MCF 10A (cell line): ENCODE measurements at places on chromosomes 1 and 21.

DNA sequence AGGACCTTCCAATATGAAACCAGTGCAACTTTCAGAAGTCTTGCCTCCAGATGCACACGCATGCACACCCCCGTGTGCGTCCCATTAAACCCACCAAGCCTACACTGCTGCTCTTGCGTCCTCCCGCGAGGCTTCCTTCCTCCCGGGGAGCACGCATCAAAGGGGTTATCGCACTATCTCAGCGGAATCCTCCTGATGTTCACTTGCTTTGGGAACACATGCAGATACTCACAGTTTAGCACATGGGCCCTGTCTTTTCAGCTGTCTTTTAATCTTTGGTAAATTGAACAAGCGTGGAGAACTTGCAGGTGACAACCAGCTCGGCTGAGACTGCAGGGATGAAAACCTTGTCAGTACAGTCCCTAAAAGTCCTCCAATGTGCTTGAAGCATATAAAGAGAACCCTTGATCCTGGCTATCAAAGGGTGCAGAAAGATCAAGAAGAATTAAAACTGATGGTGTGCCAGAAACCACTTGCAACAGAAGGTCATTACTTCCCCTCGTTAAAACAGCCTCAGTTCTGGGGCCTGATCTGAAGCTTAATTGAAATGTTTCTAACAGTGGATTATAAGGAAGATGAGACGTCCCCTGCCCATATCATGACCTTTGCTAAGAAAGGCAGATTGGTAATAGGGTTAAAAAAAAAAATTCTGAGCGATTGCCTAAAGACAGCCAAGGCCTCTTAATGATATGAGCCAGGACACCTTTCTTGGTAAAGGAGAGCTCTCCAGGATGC is 149.4 kb upstream of the LMO4 start:
- no peak for DNase-seq

GRCh38 chr1:11417162-11417561 is 61.8 kb upstream of the DISP3 start:
- DNase-seq, result no peak

DNA sequence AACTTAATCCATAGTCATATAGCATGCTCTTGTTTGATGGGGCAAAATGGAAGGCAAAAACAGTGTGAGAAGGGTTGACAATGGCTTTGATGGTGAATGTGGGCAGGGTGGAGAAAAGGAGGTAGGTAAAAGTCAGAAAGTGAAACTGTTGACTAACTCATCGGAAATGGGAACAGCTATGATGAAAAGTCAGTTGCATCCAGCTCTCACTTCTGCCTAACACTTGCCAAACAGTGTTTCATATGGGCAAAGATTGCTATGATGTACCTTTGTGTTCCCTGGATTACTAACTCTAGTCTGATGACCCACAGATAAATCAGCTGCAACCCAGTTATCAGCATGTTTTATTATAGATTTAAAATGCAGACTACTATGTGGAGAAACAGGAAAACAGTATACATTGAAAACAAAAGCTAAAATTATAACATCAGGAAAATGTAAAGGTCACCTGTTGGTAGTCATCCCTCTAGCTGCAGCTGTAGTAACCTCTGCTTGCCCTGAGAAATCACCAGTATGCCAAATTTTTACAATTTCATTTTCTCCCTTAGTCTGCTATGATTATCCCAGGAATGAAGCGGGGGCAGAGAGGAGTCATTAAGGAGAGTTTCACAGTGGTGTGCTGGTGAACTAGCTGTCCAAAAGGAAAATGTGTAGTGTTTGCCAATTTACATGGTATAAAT is 11.7 kb downstream of the TNFSF18 start:
- no peak for DNase-seq

- peak; percentile 53 for DNase-seq
These were observed 53.1 kb downstream of the DIPK1A start for GRCh38 chr1:92907949-92908684.

GRCh38 chr1:153770797-153771196 is 4.4 kb upstream of the SLC27A3 start:
- DNase-seq, result no peak

DNA sequence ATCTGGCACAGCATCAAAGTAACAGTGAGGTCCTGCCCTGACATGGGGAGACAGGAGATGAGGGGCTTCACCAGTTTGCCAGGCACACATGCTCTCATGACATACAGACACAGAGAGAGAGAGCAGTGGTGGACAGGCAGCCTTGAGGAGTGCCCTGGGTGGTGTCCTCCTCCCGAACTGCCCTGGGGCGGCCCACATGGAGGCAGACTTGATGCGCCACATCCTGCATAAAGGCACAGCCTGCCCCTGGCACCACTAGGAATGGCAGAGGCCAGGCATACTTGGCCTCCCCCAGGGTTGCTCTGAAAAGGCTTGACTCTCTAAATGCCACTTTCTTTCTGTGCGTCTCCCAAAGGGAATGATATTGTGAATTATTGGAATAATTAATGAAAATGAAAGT is 67.5 kb downstream of the SPAG17 start:
- DNase-seq, result no peak

DNA sequence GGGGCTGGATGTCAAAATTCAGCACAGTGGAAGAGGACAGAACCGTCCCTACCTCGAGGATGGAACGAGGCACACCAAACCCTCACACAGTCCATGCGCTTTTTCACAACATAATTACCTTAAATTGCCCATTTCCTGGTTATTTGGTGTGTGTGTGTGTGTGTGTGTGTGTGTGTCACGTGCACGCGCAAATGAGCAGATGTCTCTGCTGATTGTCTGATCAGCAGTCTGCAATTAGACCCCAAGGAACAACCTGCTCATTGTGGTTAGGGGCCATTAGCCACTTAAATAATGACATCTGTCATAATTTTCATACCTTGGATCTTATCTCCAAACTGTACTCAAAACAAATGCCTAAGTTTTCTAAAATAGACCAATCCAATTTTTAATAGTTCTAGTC is 23.2 kb downstream of the AVPR1B start:
- no peak for DNase-seq

GRCh38 chr1:152186556-152187285 is 27.7 kb upstream of the RPTN start:
- peak; percentile 53 for DNase-seq

GRCh38 chr1:64363111-64363510 is 106.8 kb upstream of the CACHD1 start:
- no peak for DNase-seq

- peak; percentile 59 for DNase-seq
These were observed 103.9 kb downstream of the CASZ1 start for GRCh38 chr1:10692401-10693021.

- no peak for DNase-seq
These were observed 186.8 kb downstream of the SMYD3 start for GRCh38 chr1:246320286-246320685.

DNA sequence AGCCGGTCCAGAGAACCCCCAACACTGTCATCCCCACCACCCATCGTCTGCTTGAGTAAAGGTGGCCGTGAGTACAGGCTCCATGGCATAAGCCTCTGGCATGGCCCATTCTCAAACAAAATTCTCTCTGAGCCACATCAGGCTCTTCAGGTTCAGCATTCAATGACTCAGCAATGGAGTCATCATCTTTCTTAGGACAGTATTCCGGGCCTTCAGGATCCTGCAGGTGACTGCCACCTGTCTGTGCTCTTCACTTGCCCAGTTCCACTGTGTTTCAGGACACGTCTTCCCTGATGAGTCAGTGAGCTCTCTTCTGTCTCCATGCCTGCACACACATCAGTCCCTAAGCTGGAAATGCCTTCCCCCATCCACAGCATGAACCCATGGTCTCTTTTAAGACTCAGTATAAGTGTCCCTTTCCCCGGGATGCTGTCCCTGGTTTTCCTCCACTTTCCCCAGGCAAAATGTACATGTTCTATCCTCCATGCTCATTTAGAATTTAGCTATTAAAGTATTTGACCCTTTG is 81.1 kb upstream of the FGGY start:
- peak; percentile 16 for DNase-seq

DNA sequence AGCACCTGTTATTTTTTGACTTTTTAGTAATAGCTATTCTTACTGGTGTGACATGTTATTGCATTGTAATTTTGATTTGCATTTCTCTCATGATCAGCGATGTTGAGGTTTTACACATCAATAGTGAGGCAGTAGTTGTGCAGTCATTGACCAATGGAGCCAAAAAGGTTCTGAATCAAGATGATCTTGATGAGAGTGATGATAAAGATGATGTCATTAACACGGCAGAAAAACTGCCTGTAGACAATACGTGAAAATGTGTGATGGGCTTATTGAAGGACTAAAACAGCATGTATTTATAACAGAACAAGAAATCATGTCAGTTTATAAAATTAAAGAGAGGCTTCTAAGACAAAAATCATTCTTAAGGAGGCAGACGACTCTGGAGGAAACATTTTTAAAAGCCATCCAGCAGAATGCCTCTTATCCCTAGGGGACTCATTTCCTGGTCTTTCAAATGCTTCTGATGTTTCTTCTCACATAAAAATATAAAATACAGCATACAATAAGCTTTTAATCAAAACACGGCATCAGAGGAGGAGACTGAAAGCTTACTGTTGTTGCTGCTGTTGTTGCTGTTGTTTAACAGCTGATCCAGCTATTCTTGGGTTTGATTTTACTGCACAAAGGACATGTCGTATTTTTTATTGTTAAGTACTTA is 400.3 kb downstream of the LTN1 start:
- DNase-seq, result no peak

DNA sequence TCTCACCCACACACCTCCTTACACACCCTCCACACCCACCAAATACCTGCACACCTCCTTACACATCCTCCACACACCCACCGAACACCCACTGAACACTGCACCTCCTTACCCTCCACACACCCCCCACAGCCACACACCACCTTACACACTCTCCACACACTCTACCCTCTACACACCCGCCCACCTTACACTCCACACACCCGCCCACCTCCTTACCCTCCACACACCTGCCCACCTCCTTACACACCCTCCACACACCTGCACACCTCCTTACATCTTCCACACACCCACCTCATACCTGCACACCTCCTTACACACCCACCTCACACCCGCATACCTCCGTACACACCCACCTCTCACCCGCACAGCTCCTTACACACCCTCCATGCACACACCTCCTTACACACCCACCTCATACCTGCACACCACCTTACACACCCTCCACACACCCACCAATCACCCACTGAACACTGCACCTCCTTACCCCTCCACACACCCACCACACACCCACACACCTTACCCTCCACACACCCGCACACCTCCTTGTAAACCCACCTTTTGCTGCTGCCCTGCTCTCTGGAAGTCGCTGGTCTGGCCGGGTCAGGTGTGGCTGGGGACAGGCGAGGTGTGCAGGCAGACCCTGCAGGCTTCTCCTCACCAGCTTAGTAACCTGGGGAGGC is 38.5 kb downstream of the COQ8A start:
- no peak for DNase-seq

DNA sequence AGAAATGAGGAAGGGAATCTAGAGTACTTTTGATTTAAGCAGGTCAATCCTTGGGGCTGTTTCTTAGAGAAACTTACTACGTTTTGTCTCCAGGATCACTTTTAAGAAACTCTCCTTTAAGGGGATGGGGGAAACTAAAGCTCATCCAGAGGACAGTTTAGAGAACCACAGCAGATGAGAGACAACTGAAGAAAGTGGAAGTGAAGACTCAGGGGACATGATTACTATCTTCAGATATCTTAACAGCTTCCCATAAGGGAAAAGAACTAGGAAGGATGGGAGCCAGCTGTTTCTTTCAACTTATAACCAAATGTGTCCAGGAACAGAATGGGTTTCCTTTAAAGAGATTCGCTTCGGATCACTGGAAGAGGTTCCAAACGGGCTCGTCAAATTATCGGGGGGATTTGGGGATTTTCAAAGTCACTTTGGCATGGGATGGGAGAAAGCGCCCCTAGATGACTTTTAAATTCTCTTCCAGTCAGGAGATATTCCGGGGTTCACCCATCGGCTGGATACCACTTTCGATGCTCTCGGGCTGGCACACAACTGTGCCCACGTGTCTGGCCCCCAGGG is 1.2 kb downstream of the SCMH1 start:
- peak; percentile 24 for DNase-seq
